ENCODE measurements at places on chromosomes 7 and 10. TPM values are rescaled to one million over a fixed set of nuclear protein-coding genes. Genes with fewer than 3 reads are reported as not detected.

Gene GAD2
- not detected for total RNA-seq

Gene TAS2R5
- total RNA-seq: 0.50 TPM

Gene ARHGEF35
- 2.0 TPM for total RNA-seq

Gene DNAJC12
- 7.6 TPM for total RNA-seq

Gene MNX1
- not detected for total RNA-seq

Gene HYAL4
- total RNA-seq: not detected

Gene EGFR
- total RNA-seq: 125 TPM

Gene CCZ1B
- total RNA-seq: 70.6 TPM

Gene PIP
- not detected for total RNA-seq

Gene SPDYE1
- total RNA-seq: not detected

Gene VAX1
- total RNA-seq: not detected

Gene WNT8B
- total RNA-seq: not detected

Gene CLCN1
- total RNA-seq: not detected

Gene PTF1A
- not detected for total RNA-seq

Gene VWC2
- total RNA-seq: 0.17 TPM

Gene OR2A7
- total RNA-seq: 1.2 TPM

All from esophagus muscularis mucosa (tissue), 4 donors.